Germinal center (tissue), 1 donor: ENCODE measurements at places on chromosomes 5 and 9.

DNA sequence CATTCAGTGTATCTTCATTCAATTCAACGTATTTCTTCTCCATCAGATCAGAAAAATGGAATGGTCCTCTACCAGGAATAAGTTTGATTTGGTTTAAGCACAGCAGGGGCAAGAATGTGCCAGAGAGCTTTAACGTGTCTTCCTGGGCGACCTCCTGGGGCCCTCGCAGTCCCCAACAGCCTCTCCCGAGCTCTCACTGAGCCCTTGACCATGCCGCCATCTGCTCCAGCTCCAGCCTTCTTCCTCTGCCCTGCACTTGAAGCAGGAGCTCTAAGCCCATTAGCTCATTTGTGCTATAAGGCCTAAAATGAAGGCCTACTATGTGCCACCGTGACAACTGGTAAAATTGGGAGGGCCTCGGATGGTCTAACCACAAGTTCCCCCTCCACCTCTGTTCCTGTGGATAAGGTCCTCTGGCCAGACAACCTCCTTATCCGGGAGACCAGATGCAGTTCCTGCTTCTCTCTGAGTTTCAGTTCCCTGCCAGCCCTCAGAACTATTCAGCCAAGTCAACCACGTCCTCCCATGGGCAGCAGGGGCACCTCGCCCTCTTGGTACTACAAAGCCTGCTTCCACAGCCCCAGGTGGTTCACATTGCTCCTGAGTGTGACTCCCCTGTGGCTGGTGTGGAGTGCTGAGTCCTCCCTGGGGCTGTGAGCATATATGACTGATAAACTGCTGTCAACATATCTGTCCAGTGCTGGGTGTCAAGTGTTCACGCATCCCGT lies 35.8 kb downstream of the C5orf15 start:
- peak; percentile 71 for DNase-seq

DNA sequence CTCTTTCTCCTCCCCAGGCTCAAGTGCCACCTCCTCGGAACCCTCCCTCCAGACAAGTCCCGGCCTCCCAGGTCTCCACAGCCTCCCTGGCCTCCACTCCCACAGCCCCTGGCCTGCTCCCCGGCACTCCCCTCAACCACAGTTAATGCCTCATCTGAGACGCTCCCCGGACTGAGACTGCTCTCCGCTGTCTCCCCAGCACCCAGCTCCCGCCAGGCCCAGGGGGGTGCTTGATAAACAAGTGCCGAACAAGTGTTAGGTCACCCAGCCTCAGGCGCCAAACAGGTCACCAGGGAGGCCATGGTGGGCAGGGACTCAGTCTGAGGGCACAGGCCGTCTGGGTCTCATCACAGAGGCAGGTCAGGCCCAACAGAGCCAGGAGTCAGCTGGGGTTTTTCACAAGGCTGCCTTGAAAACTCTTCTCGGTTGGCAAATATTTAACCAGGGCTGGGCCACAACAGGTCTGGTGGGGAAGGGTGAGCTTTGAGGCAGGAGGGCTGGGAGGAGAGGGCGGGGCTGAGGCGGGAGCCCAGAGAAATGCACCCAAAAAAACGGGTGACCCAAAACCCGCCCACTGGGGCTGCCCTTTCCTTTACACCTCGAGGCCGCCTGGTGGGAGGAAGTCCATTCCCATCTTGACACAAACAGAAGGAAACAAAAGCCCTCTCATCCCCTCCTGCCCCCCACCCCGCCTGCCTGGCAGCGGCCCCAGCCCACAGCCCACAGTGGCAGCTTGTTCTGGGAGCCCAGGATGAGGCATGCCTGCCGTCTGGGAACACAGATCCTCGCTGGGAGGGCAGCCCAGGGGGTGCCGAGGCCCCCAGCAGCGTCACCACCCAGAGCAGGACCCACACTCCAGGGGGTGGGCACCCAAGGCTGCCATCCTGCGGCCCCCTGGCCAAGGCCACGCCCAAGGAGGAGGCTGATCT lies 66.6 kb upstream of the STXBP1 start:
- DNase-seq = no peak

- DNase-seq = no peak
These were observed 177.3 kb upstream of the HMHB1 start for GRCh38 chr5:143634689-143635088.

- DNase-seq = no peak
These were observed 22.2 kb downstream of the RGS3 start for GRCh38 chr9:113485761-113486115.

GRCh38 chr9:14153310-14153720 lies 160.6 kb downstream of the NFIB start:
- no peak for DNase-seq
